ENCODE measurements at places on chromosomes 16 and 17. TPM values are rescaled to one million over a fixed set of nuclear protein-coding genes. Genes with fewer than 3 reads are reported as not detected.

The ZNF205 gene
- 14.2 TPM for total RNA-seq

DNA sequence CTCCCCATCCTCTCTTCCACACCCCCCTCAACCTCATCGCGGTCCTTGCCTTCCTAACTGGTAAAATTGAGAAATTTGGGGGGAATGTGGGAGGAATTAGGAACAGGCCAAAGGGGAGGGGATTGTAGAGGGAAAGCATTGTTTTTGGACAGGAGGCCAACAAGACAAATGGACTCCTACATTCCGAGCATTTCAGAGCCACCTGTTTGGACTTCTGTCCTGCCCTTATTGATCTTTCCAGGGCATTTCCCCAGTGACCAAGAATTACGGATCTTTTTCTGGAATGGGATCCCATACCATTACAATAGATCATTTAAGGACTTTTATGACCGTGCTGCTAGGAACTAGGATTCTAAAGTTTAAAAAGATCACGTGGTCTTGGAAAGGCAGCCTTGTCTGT, 221.3 kb upstream of the ASIC2 start:
- no peak for DNase-seq

DNA sequence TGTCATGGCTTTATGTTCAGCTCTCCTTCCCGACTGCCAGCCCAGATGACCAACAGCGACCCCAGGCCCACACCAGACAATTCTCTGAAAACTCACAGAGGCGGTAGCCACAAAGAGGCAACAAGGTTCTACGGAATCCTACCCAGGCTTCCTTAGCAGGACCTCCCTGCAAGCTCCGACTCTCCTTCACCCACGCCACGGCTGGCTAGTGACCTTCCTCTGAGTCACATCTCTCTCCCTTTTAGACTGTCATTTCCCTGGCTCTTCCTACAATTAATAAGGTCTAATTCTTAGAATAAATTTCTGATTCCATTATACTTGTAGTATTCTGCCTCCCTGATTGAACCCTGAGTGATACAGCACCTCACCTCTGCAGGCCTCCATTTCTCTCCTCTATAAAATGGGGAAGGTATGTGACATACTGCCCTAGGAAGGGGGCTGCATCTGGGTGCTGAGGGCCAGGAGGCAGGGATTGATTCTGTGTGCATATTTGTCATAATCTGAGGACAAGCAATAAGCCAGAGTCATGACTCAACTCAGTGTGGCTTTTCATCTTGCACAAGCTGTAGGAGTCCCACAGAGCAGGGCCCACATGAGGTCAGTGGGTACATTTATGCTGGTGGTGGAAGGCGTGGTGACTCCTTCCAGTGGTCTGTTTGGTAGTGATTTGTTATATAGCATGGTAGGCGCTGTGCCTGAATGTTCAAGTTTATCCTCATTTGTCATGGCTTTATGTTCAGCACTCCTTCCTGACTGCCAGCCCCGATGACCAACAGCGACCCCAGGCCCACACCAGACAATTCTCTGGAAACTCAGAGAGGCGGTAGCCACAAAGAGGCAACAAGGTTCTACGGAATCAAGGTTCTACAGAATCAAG, 46.2 kb downstream of the SMPD3 start:
- peak; percentile 25 for DNase-seq

The PRR35 gene
- not detected for total RNA-seq

- no peak for DNase-seq
Observed at GRCh38 chr17:13576661-13577526, 24.8 kb downstream of the HS3ST3A1 start.

- no peak for DNase-seq
Observed at GRCh38 chr16:4373356-4373908, 1.8 kb downstream of the VASN start.

GRCh38 chr17:67503739-67504138, 126.7 kb downstream of the PITPNC1 start:
- DNase-seq = no peak

The AANAT gene
- not detected for total RNA-seq

GRCh38 chr17:77723909-77724875, 234.3 kb upstream of the TNRC6C start:
- no peak for DNase-seq

The KRT33B gene
- 0.32 TPM for total RNA-seq

- DNase-seq = no peak
Observed at GRCh38 chr17:68577497-68577821, 23.7 kb downstream of the FAM20A start.

The MT1F gene
- total RNA-seq = not detected

The GNGT2 gene
- total RNA-seq = not detected

Data from fibroblast of villous mesenchyme (primary cell).